Esophagus muscularis mucosa (tissue), 4 donors: ENCODE measurements at places on chromosomes 3 and 15. TPM values are rescaled to one million over a fixed set of nuclear protein-coding genes. Genes with fewer than 3 reads are reported as not detected.

The SEMA3G gene
- total RNA-seq = 39.2 TPM

The RASGRP1 gene
- 0.91 TPM for total RNA-seq

The TIGIT gene
- total RNA-seq = 0.33 TPM

The GNAT1 gene
- total RNA-seq = not detected

The LRRN1 gene
- total RNA-seq = 4.6 TPM

The COL7A1 gene
- 2.1 TPM for total RNA-seq

The UTS2B gene
- 1.2 TPM for total RNA-seq

The ACAA1 gene
- total RNA-seq = 49.4 TPM

The GOLGA6L10 gene
- total RNA-seq = 0.33 TPM

The C3orf85 gene
- not detected for total RNA-seq

The LMAN1L gene
- not detected for total RNA-seq

The AADACL2 gene
- not detected for total RNA-seq

The LSAMP gene
- total RNA-seq = 1.6 TPM

The ERICH6 gene
- not detected for total RNA-seq

The SUMF1 gene
- 49.0 TPM for total RNA-seq

The SYNPR gene
- not detected for total RNA-seq

The IL20RB gene
- total RNA-seq = 0.75 TPM

The P3H2 gene
- total RNA-seq = 28.1 TPM

The DBR1 gene
- 11.0 TPM for total RNA-seq

The PSTPIP1 gene
- 11.8 TPM for total RNA-seq

The MAP3K13 gene
- 44.9 TPM for total RNA-seq

The PCNP gene
- 129 TPM for total RNA-seq

The ZNF662 gene
- total RNA-seq = 5.8 TPM

The ARHGAP31 gene
- total RNA-seq = 24.9 TPM

The SOX14 gene
- total RNA-seq = not detected

The CHRFAM7A gene
- 0.17 TPM for total RNA-seq

The SLITRK3 gene
- total RNA-seq = 17.0 TPM

The NPAP1 gene
- not detected for total RNA-seq

The GADL1 gene
- total RNA-seq = 4.6 TPM

The GOLIM4 gene
- 45.2 TPM for total RNA-seq

The MAP1A gene
- 32.4 TPM for total RNA-seq

The TUSC7 gene
- not detected for total RNA-seq

The SMCO1 gene
- not detected for total RNA-seq

The RHOV gene
- total RNA-seq = not detected

The KLHL40 gene
- total RNA-seq = not detected

The SAMMSON gene
- total RNA-seq = 1.5 TPM
